Naive B cell (primary cell): ENCODE measurements at places on chromosomes 7 and 10. TPM values are rescaled to one million over a fixed set of nuclear protein-coding genes. Genes with fewer than 3 reads are reported as not detected.

DNA sequence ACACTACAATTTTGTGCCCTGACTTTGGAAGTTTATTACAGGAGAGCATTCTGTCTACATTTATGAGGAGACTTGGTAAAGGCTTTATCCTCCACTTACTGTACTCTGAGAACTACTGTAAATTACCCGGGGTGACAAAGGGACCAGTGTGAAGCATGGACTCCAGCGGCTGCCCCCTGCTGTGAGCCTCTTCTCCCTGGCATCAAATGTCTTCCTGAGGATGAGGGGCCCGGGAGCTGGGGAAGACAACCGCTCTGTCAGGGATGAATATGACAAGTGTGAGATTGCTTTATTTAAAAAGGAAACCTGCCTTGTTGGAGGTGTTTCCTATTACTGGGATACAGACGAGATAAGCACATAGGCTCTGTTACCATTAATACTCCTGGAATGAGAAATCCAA, 714.8 kb downstream of the CCSER2 start:
- DNase-seq: no peak

DNA sequence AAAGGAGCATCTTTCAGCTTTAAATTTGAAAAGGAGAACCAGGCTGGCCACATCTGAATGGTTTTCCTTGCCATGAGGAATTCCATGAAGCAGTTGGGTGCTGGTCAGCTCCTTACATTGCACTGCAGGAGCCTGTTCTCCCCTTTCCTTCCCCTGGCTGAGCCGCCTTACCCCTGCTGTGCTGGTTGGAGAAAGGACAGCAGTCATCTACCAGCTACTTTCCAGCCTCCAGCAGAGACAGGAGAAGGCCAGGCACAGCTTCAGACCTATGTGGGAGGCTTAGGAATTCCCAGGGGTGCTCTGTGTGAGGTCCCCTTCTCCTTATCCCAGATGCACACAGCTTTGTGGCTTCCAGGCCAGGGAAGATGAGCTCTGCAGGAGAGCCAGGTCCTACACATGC, 4.7 kb downstream of the C10orf71 start:
- DNase-seq: no peak

The DKK1 gene
- polyA plus RNA-seq: not detected

The ECHDC3 gene
- 2.8 TPM for polyA plus RNA-seq

GRCh38 chr10:79328737-79329504, 18.3 kb upstream of the PPIF start:
- no peak for DNase-seq

The ASL gene
- polyA plus RNA-seq: 25.6 TPM

The INMT gene
- not detected for polyA plus RNA-seq

GRCh38 chr7:143373255-143373794, 7.8 kb upstream of the ZYX start:
- DNase-seq: no peak

DNA sequence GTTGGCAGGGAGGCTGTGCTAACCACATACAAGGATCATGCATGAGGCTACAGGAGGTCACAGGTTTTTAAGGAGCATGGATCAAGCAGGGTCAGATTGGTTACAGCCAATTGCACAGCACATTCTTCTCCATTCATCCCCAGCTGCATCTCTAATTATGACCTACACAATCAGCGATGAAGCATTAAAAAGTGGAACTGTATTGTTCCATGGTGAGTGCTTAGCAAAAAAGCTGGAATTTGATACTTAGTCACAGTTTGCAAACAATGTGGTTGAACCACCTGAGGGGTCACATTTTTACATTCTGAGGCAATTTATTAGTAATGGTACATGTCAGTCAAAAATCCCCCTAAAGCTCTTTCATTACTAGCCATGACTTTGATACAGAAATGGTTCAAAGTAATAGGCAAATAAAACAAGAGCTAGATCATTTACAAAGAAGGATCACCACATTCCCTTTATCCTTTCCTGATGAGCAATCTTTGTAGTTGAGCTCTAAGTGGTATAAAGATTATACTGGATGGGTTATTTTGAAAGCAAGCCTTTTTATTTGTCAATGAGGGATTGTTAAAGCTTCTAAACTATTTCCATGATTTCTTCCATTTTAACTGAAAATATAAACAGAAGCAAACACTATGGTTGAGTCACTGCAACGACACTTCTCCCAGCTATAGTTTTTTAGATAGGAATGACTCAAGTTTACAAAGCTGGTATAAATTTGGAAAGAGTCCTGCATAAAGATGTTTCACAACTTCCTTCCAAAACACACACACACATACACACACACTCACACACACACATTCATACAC, 217.8 kb upstream of the SEMA3A start:
- DNase-seq: no peak

GRCh38 chr10:46198516-46198915, 88.3 kb upstream of the ANTXRL start:
- no peak for DNase-seq

- no peak for DNase-seq
Measured at GRCh38 chr10:123864923-123865322, 26.7 kb downstream of the CPXM2 start.
